ENCODE measurements at places on chromosomes 5 and 9.

DNA sequence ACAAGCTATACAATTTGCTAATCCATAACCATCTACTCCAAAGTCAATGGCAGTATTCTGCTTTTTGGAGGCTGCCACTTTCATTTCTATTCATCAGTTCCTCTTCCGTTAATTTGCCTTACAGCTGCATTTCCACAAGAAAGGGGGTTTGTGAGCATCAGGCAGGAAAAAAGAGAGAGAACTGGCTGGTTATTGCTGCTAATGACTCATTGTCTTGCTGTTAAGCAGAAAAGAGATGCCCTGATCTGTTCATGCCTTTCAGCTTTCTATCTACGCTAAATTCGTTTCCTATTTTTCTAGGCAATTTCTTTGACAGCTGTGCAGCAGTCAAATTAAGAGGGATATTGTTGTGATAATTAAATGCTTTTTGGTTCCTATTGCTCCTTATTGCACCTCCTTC lies 65.9 kb upstream of the GNAQ start:
- DNase-seq: no peak

DNA sequence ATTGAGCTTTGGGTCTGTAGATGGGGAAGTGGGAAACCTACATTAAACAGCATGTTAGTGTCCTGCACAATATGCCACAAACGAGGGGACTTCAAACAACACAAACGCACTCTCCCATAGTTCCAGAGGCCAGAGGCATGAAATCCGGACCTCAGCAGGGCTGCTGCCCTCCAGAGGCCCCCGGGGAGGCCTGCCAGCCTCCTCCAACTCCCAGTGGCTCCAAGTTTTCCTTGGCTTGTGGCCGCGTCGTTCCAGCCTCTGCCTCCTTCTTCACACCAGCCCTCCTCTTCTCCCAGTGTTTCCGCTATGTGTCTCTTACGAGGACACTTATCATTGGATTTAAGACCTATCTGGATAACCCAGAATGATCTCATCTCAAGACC lies 13.3 kb upstream of the COL5A1 start:
- no peak for DNase-seq

GRCh38 chr5:32686799-32687498 lies 24.2 kb upstream of the NPR3 start:
- no peak for DNase-seq

- DNase-seq: no peak
Observed at GRCh38 chr5:56941981-56942380, 9.9 kb downstream of the MIER3 start.

DNA sequence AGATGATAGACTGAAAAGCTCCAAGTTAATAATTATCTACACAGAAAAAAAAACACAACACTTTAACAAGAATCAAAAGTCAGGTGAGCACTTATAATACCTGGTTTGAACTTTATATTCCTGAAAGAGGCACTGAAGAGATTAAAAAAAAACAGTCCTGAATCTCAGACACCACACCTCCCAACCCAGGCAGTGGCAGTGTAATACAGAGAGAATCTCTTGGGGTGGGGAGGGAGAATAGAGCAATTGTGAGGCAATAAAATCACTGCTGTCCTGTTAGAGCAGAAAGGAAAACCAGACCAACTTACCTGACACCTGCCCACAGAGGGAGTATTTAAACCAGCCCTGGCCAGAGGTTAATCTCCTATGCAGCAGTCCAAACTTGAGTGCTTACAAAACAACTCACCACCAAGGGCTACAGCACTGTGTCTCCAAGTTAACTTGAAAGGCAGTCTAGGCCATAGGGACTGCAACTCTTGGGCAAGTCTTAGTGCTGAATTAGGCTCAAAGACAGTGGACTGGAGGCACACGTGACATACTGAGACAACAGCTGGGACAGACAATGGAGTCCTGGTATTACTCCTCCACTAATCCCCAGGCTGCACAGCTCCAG lies 54.2 kb downstream of the SLCO4C1 start:
- DNase-seq: no peak

GRCh38 chr9:22454016-22454415 lies 7.4 kb downstream of the DMRTA1 start:
- DNase-seq: no peak

- no peak for DNase-seq
Observed at GRCh38 chr9:124394167-124394566, 21.1 kb downstream of the PSMB7 start.

- peak; percentile 58 for DNase-seq
Observed at GRCh38 chr5:116572350-116573278, 2.0 kb downstream of the SEMA6A start.

GRCh38 chr5:91849069-91849468 lies 466.0 kb upstream of the ARRDC3 start:
- no peak for DNase-seq

- DNase-seq: no peak
Observed at GRCh38 chr5:74285675-74286280, 354.8 kb downstream of the ENC1 start.

DNA sequence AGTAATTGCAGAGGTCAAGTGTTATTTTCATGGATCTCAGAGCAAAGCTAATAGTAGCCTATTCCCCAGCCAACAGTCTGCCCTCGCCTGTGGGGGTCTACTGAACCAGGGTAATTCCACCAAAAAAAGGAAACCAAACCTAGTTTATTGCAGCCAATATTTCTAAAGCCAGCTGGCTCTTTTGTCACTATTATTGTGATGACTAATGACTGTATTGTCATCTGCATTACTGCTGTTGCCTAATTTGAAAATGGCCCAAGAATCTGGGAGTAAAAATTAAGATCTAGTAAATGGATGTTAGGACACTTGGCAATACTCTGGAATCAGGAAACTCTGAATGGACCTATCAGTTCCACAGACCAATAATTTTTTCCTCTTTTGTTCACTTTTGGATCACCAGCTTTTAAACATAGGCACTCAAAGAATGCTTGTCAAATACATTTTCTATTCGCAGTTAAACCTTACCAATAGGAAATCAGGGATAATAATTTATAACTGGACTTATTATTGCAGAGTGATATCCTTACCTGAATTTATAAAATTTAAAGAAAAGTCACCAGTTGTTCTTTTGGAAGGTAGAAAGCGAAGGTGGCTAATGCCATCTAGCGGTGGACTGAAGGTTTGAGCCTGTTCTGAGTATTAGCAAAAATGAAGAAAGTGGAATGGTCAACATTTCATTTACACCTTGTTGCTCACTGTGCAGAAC lies 69.2 kb downstream of the SYK start:
- DNase-seq: peak; percentile 0

GRCh38 chr9:110626101-110626829 lies 42.3 kb upstream of the MUSK start:
- DNase-seq: no peak

DNA sequence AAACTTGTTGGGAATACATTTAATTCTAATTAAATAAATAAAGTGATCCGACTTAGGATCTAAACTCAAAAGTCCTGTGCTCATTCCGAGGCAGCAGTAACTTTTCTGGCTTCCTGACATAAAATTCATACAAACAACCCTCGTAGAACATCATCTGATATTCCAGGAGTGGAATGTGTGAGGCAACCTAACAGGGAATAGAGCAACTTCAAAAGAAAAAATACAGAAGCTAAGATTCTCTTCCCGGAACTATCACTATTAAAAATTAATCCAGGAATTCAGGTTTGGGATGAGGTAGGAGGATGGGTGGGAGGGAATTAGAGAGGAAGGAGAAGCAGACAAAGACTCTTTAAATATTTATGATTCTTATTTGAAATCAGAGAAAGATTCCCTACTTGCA lies 32.9 kb upstream of the TRIO start:
- DNase-seq: no peak

GRCh38 chr5:171823269-171823668 lies 37.7 kb downstream of the SMIM23 start:
- no peak for DNase-seq

- no peak for DNase-seq
Observed at GRCh38 chr9:76425677-76426453, 31.6 kb upstream of the RFK start.

DNA sequence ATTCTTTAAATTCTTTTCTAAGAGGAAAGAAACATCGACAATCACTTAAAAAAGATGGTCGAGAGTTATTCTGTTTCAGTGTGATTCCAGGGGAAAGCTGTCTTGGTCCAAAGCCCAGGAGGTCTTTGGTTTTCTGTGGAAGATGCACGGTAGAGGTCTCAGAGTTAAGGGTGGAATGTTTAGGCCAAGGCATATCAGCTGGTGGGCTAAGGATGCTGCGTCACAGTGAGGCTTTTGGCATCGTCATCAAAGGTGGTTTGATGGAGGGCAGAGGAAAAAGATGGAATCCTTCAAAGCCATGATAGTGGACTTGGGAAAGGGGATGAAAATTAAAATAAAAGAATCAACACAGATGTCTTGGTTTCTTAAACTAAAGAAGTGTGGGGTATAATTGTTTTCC lies 137.3 kb upstream of the ANKH start:
- no peak for DNase-seq

- DNase-seq: no peak
Observed at GRCh38 chr5:40559306-40559705, 120.4 kb upstream of the PTGER4 start.

DNA sequence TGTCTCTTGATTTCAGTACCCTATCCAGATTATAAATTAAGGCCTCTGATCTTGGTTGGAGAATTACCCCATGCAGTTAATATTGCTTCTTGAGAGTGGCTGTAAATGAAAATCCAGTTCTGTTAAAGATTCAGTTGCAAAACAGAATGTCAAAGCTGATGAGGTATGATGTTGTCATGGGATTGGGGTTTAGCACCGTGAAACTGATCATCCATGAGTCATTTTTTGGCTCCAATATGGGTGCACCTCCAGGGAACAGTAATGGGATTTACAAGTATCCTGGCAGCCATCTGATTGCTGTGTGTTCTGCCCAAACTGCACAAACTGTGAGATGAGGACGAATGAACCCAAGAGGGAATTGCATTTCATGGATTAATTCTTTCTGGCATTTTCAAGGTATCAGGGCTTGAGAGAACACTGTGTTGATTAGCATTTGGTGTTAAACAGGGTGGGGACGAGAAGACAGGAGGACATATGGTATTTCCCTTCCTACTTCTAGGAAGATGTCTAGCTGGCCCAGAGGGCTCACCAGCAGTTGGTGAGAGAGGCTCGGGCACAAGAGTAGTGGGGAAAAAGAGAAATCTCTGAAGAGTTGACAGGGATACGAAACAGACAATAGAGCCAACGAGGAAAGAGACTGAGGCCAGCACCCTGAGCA lies 214.7 kb downstream of the GAS1 start:
- no peak for DNase-seq

DNA sequence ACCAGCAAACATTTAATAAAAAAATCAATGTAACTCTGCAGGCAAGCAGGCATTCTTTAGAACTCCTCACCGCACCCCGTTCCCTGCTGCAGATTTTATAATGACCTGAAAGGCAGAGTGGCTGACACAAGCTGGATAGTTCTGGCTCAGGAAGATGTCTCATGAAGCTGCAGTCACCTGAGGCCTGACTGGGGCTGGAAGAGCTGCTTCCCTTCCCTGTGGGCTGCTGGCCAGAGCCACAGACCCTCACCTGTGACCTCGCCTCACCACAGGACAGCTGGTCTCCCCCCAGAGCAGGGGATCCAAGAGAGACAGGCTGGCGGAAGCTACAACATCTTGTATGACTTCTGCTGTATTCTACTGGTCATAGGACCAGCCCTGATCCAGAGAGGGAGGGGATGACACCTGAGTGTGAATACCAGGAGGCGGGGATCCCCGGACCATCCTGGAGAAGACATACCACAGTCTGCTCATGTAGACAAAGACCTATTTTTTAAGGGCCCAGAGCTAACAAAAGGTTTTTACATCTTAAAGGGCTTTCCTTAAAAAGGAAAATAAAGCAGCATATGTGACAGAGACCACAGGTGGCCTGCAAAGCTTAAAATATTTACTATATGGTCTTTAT lies 43.9 kb downstream of the RAPGEF1 start:
- DNase-seq: no peak

DNA sequence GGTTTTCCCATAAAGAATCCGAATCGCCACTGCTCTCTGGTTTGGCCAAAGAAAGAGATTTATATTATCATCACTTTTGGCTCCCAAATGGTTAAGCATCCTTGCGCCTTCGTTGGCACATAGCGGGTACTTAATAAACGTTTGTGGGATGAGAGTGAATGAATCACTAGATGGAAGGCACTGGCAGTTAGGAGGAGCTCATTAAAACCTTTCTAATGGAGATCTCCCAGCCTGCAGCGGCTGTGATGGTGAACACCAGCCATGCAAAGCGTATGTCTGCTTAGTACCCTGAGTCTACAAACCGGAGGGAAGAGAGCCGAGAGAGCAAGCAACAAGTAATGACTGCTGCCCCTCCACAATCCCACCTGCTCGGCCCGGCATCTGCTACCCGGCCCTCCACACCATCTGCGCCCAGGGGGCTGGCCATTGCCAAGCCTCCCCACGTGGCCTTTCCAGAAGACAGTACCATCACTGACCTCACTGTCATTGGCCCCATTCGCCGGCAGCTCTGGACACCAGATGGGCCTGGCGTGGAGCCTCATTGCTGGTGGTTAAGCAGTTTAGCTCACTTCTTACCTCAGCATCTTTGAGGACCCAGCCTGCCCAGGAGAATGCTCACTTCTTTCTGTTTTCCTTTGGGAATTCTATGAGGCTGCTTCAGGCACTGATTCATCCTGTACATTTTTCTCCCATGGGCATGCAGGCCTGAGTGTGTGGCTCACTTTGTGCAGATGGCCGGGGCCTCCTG lies 39.3 kb upstream of the ANKRD33B start:
- DNase-seq: peak; percentile 52

DNA sequence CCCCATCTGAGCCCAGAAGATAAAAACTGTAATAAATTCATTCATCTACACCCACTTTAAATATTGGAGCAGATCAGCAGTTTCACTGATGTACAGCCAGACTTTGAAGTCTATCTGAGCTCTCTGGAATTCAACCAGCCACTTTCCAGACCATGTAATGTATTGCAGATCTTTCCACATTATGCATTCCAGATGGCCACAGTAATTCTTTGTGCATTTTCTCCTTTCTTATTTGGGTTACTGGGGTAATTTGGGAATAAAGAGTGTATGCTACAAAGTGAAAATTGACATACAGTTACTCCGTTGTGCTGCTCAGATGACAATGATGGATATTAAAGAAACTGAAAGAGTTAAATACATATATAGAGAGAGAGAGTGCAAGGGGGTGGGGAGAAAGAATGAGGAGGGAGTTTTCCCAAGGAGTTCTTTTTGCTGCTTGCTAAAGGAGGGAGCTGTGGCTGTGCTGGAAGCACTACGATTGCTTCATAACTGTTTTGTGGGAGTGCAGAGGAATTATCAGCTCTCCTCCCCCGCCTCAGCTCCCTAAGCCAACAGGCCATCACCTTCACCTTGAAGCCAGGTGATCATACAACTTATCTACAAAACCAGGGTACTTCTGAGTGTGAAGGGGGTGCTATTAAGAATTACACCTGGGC lies 152.8 kb downstream of the GAS1 start:
- no peak for DNase-seq

GRCh38 chr5:132756542-132756941 lies 9.3 kb downstream of the CCNI2 start:
- no peak for DNase-seq
